ENCODE measurements at places on chromosomes 5 and 9. TPM values are rescaled to one million over a fixed set of nuclear protein-coding genes. Genes with fewer than 3 reads are reported as not detected.

Gene SPATA31D1
- total RNA-seq: not detected

DNA sequence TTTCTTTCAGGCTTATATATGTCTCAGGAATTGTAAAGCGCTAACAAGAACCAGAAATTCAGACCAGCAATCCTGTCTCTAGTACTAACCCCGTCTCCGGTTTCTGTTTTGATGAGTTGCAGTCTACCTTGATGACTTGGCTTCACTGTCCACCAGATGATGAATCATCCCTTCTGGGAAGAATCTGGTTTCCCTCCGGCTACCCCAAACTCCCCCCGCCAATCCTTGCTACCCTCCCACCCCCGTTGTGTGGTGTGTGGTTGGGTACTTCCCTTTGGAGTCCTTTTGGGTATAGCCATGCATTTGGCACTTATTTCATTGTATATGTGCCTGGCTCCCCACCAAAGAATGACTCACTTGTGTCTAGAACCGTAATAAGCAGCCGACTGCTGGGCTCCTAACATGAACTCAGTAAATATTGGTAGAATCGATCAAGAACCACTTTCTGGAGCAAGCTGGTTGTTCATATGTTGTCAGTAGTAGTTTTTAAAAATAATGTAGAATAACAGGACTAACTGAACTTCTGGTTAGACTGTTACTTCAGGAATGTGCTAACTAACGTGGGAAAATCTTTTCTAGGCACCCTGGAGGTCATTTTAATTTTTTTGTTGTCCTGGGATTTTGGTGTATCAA is 8.3 kb upstream of the TGFBI start:
- peak; percentile 57 for DNase-seq

DNA sequence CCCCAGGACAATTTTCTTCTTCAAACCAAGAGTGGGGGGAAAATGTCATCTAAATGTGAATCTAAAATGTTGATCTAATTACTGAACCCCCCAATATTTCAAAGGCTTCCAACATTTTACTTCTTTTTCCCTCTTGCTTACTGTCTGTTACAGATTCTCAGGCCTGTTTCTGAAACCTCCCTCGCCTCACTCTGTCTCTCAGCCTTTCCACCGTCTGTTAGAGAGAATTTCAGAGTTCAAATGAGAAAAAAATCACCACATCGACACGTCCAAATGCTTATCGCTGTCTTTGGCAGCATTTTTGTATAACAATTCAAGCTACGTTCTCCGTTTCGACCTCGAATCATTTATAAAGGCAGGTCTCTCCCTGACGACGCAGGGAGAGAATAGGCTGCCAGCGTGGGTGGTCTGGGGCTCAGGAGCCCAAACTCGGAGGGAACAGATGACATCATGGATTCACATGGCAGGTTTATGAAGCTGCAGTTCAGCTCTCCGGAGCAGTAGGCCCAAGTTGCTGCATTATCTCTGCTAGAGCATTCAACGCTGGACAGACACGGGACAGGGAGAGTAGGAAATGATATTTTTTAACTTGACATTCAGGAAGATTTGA is 139.8 kb downstream of the GAS1 start:
- DNase-seq: no peak

DNA sequence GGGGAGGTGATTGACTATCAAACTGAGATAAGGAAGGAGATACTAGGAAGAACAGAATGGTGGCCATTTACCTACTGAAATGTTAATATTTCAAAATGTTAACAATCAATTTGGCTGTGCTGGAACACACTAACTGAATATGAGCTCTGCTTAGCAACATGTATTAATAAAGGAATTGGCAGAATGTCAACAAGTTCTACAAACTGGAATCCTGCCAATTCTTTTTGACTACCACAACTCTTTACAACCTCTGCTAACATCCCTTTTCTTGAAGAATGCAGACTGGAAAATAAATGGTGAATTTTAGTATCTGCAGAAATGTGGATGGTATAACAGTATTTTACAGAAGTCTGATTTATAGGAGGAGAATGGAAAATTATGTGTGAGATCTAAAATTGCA is 446.4 kb downstream of the ISL1 start:
- no peak for DNase-seq

- no peak for DNase-seq
Observed at GRCh38 chr5:107570805-107571531, 99.8 kb downstream of the EFNA5 start.
